Left lobe of liver (tissue), 2 donors: ENCODE measurements at places on chromosomes 3 and 15. TPM values are rescaled to one million over a fixed set of nuclear protein-coding genes. Genes with fewer than 3 reads are reported as not detected.
A peak's percentile ranks its signal among the peaks of the same experiment; 100 is the strongest.

GRCh38 chr3:127786353-127787070 lies 35.8 kb downstream of the MGLL start:
- DNase-seq: peak; percentile 73

- peak; percentile 84 for DNase-seq
These were observed 37.2 kb downstream of the AADACL2 start for GRCh38 chr3:151770956-151771355.

DNA sequence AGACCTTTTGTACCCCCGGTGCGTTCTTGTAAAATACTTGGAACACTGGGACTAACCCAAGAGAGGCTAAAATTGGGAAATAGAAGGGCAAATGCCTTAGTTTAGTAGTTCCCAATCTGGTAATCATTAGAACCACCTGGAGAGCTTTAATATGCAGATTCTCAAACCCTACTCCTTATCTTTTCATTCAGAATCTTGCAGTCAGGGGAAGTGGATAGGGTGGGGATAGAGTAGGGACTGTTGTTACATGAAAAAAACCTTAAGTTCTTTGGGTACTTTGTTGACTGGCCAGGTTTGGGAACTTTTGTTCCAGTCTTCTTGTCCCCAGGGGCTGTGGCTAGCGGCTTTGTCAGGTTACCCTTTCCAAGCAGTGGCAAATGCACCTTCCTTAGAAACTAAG lies 15.9 kb downstream of the MAPKBP1 start:
- no peak for DNase-seq

Gene ZMYND10
- total RNA-seq: 1.7 TPM

DNA sequence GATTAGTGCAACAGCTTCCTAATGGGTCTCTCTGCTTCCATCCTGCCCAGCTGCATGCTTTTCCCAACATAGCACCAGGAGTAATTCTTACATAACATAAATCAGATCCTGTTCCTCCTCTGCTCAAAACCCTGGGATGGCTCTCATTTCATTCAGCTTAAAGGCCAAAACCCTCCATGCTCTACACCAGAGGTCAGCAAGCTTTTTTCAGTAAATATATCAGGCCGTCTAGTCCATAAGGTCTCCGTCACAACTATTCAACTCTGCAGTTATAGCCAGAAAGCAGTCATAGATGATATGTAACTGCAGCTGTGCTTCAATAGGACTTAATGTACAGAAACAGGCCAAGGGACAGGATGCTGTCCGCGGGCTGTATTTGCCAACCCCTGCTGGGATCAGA lies 202.8 kb upstream of the UBE2E2 start:
- no peak for DNase-seq

DNA sequence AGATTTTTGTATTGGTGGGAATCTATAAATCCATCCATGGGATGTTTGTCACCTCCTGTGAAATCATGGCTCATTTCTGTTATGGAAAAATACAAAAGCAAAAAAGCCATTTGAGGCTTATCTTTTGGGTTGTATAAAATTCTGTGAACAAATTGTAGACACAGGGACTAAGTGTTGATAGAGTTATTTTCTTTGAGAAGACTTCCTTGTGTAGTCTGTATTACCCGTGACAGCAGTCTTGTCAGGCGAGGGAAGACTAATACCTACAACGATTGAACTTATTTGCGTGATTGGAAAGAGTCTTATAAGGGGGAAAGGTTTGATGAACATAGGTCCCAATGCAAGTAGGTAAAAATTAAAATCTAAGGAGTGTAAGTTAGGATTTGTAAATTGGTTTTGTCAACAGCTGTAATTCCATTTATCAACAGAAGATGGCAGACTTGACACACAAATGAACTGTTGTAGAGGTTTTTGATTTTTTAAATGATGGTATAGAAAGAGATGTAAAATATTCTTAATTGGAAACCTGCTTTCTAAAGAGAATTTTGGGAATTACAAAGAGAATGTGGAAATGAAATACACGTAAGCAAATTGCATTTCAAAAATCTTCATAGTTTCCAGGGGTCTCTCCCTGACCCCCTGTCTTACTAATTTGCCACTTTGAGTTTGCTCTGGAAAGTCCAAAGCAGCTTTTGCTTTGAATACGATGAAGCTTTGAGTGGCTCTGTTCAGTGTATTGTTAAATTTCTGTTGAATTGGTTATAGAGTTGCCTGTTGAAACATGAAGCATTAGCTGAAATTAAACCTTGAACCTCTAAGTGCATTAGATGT lies 33.2 kb downstream of the SLC25A26 start:
- DNase-seq: no peak

- DNase-seq: no peak
These were observed 514.7 kb upstream of the SGO1 start for GRCh38 chr3:20700714-20701113.
